ENCODE measurements at places on chromosomes 1 and 21.

- no peak for DNase-seq
Measured at GRCh38 chr1:3707939-3708328, 44.3 kb upstream of the CCDC27 start.

GRCh38 chr1:224872832-224873433, 56.5 kb upstream of the DNAH14 start:
- DNase-seq = no peak

DNA sequence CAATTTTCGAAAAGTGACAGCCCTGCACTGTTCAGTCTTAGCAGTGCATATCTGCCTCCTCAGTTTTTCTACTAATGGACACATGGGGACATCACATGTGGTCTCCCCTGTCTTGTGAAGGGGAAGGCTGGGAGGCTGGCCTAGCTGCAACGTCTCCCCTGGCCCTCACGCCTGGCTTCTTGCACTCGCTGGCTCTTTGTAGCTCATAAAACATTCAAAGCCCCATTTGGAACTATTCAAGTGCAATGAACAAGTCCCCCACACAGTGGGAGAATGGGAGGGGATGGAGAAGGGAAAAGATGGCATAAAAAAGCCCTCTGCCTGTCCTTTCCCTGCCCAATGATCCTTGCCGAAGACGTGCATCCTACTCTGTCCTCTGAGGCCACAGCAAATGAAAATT, 73.6 kb downstream of the PGBD5 start:
- no peak for DNase-seq

DNA sequence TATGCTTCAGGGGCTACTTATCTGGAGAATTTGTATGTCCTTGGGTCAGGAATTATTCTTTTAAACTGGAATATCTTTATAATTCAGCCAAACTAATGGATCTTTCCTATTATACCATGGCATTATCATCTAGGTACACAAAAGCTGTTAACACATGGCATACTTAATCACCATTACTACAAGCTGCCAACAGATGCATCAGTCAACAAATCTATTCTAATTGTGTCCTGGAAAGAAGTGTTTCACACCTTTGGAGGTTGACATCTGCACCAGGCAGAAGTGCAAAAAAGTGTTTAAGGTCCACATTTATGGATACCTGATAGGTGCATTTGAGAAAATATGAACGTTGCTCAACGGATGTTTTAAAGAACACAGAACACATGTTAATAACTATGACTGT, 470.2 kb upstream of the ADGRL2 start:
- DNase-seq = no peak

DNA sequence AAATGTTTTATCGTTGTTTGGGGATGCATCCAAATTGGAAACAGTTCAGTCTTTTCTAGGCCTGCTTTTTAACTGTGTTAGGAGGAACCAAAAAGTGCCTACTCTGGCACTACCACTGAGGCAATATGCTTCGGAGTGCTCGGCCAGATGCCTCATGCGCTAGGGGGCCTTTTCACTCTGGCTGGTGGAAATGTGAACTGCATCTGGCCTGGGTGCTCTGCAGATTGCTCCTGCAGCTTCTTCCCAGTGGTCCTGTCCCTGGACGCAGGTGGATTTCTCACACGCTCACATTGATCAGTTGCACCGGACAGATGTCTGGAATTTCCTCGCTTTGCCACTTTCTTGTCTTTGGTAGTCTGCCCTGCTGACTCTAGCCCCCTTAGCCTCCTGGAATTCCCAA, 330.2 kb upstream of the FMN2 start:
- DNase-seq = no peak

- no peak for DNase-seq
Measured at GRCh38 chr1:166859597-166859996, 16.5 kb downstream of the TADA1 start.

- no peak for DNase-seq
Measured at GRCh38 chr1:12320486-12320885, 90.7 kb downstream of the VPS13D start.

- DNase-seq = no peak
Measured at GRCh38 chr1:109266965-109267364, 16.0 kb downstream of the PSRC1 start.

DNA sequence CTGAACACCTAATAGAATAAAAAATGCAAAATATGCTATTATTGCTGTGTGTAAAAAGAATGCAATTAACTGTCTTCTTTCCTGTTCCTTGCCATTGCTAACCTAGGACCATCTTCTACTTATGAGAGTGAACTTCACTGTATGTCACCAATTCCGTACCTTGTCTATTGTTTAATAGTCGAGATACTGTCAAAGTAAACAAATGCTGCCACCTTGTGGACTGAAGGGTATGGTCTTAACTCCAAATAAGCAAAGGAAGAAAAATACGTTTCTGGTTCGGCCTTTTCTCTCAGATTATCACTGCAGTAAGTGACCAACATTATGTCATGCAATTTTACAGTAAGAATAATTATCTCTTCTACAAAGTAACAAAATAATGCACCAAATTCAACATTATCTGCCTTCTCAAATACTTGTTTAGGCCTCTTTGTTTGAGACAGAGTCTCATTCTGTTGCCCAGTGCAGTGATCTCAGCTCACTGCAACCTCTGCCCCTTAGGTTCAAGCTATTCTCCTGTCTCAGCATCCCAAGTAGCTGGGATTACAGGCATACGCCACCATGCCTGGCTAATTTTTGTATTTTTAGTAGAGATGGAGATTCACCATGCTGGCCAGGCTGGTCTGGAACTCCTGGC, 133.4 kb downstream of the COP1 start:
- DNase-seq = peak; percentile 63

GRCh38 chr1:162113419-162113818, 43.9 kb downstream of the NOS1AP start:
- no peak for DNase-seq

DNA sequence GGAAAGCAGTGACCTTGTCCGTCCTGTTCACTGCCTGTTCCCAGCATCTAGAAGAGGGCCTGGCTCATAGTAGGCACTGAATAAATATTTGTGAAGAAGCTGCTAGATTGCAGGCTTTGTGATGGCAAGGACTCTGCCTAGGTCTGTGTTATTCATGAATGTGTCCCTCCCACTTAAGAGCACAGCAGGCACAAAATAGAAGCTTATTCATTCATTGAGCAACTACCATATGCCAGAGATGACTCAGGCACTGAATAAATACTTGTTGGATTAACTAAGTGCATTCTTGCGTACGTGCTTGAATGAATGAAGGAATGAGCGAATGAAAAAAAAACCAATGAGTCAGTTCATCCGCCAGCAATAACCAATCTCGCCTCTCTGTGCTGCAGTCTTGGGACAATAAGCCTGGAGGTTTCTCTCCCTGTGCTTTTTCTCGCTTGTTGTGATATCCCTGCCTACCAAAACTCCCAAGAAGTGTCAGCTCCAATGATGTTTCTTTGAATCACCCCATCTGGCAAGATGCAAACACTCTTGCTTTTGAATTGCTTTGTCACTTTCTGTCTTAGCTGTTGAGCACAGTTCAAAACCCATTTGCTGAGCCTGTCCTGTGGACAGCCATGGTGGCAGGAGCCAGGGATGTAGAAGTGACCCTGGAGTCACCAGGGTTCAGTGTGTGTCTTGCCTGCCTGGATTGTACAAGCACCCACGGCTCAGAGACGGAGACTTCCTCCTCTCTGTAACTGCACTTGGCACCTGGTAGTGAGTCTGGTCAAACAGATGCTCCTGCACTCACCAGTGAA, 143.9 kb downstream of the KAZN start:
- DNase-seq = peak; percentile 98

GRCh38 chr1:67970088-67970487, 80.3 kb downstream of the DIRAS3 start:
- peak; percentile 89 for DNase-seq

- no peak for DNase-seq
Measured at GRCh38 chr1:178513278-178513983, 522 bp downstream of the TEX35 start.

GRCh38 chr1:47445823-47446550, 8.1 kb downstream of the FOXD2 start:
- DNase-seq = no peak

- no peak for DNase-seq
Measured at GRCh38 chr1:118618618-118619340, 369.4 kb downstream of the TBX15 start.

GRCh38 chr1:225485226-225485625, 57.4 kb upstream of the LBR start:
- no peak for DNase-seq

DNA sequence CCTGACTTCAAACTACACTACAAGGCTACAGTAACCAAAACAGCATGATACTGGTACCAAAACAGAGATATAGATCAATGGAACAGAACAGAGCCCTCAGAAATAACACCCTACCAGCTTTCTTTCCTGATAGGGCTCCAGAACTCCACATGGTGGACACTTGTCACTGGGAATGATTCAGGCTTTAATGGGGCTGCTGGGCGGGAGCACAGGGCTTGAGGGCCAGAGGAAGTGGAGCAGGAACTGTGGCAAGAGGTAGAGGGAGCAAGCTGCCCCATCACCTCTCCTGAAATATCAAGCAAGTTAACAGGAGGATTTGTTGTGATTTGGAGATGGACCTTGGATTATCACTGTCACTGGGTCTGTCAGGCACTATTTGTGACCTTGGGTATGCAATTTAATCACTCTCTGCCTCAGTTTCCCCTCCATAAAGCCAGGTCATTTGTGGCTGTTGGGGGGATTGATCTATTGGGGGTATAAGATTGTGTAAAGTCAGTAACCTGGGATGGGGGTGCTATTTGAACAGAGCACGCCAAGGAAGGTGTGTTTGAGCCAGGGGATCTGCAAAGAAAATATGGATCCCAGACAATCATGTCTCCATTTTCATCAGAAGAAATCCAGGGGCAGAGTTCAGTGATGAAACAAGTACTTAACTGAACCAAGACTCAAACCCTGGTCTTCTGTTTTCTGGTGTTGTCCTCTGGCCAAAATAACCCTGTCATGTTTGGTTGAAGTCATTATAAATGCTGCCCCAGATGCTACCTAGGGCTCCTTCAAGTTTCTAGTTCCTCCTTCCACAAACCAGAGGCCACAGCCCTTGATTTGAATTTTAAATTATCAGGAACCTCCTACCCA, 25.2 kb downstream of the ETS2 start:
- no peak for DNase-seq

DNA sequence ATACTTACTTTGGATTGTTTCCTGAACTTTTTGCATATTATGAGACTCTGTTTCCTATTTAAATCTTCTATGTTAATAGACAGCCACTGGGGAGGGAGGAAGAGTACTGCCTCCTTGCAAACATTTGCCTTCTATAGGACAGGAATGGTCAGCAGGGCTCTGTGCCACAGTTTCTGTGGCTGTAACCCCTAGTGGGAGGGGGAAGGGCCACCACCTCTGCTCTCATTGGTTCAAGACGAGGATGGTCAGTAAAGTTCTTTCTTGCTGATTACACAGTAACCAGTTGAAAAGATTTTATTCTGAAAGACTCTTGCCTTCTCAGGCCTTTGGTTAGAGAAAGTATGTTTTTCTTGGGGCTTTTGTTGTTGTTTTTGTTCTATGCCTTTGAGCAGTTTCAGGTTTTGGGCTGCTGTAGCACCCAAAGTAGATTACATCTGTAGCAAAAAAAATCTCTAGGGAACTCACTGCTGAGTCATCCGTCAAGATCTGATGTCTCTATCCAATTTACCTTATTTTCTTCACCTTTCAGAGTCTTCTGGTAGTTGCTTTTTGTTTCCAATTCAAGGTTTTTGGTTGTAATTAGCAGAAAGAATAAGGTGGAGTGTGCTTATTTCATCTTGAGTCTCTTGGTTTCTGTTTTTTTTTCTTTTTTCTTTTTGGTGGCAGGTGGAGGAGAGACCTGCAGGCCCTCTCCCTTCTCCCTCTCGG, 23.1 kb downstream of the SLC35A3 start:
- DNase-seq = no peak

- peak; percentile 5 for DNase-seq
Measured at GRCh38 chr1:32828341-32828740, 10.9 kb downstream of the S100PBP start.

GRCh38 chr1:115782571-115783281, 14.2 kb upstream of the CASQ2 start:
- peak; percentile 85 for DNase-seq

GRCh38 chr21:45636951-45637646, 6.4 kb upstream of the PCBP3 start:
- DNase-seq = no peak

DNA sequence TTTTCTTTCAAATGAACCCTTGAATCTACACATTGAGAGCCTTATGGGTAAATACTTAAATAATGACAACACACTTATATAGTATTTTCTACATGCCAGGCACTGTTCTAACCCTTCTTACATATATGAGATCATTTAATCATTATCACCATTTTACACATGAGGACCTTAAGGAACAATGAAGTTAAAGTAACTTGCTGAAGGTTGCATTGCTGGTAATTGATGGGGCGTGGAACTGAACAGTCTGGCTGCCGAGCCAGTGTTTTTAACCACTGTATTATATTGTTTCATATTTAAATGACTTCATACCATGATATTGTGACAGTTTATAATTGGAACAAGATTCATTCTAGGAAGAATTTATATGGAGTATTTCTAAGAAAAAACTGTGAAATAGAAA, 111.9 kb upstream of the TENT5C start:
- DNase-seq = peak; percentile 39

GRCh38 chr21:9838738-9839642, 682.4 kb upstream of the TPTE start:
- DNase-seq = no peak

DNA sequence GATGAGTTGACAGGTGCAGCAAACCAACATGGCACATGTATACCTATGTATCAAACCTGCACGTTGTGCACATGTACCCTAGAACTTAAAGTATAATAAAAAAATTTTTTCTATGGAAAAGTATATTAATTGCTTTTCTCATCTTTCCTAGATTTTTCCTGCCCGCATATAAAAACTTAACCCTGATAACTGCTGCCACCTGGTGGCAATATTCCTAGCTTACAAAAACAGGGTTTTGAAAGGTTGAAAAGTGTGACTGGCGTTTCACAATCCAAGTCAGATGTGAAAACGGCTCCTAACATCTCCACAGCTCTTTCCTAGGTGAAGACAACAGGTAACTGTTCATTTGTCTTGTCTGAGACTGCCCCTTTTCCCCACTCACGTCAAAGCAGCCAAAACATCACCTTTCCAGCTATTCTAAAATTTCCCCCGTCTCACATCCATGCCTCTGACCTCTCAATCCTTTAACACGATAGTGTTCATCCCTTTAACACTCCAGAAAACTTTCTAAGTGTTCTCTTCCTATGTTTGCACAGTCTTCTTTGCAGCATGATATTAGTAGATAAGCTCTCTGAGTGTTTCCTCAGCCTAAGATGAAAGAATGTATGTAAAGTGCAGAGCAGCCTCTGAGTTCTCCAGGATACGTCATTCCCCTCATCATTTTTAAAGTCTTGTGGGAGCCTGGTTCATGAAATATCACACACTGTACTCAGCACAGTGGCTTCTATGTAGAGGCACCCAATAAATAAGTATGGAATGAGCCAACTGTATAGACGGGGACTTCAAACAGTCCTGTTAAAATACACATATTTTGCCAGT, 27.5 kb downstream of the OVGP1 start:
- DNase-seq = peak; percentile 42
